ENCODE measurements at places on chromosomes 5 and 9.

GRCh38 chr5:174504266-174504726, 220.1 kb upstream of the MSX2 start:
- no peak for DNase-seq

DNA sequence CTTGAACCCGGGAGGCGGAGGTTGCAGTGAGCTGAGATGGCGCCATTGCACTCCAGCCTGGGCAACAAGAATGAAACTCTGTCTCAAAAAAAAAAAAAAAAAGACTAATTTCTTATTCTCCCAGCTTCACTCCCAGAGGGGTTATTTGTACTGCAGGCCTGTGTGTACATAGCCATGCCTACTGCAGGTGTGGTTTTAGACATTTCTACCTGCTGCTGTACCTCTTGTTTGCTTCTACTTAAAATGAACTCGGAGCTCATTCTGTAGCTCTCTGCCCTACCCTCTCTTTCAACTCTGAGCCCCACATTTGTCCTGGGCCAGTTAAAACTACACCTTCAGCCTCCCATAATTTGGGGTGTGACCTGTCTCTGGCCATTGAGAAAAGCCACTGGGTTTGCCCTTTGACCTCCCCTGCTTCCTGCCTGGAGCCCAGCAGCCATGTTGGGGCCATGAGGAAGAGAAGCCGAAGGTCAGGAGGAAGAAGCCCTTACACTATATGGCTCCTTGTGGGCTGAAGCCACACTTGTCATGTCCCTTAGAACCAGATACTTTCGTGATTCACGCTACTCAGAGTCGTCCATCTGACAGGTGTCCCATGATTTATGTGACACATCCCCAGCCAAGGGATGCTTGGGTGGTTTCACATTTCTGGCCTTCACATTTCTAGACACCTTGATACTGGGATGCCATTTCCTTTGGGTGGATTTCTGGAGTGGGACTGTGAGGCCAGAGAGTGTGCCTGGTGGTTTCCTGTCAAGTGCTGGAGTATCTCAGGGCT, 9.4 kb upstream of the CARD19 start:
- DNase-seq, result no peak

DNA sequence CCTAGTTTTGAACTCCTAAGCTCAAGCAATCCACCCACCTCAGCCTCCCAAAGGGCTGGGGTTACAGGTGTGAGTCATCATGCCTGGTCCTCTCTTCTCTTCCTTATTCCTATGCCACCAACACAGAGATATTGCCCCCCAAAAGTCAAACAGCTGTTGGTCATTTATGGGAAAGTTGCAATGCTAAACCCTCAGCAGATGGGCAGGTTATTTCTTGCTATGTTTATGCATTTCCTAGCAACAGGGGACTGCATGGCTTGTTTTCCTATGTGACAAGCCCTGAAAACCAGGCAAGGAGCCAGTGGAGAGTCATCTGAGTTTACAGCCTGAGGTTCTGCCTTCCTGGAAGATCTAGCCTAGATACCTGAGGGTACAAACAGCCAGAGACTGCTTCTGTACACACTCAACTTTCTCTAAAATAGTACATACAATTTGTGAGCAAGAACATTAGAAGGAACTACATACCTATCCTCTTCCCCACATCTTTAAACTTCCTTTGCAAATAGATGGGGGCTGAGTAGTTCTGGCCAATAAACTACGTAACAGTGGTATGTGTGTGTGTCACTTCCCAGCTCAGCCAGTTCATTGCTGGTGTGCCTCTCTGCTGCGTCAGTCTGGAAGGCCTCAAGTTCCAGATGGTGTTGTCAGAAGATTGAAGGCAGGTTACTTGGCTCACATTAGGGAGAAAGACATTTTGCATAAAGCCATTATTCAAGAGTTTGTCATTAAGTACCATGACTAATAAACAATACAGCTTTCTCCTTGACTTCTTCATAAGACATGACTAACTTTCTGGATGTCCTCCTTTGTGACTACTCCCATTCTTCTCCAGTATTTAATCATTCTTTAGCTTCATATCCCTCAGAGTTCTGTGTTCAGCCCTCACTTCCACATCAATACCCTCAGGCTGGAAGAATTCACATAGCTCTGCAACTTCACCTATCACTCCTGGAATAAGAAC, 65.3 kb downstream of the CSNK1A1 start:
- DNase-seq, result no peak

DNA sequence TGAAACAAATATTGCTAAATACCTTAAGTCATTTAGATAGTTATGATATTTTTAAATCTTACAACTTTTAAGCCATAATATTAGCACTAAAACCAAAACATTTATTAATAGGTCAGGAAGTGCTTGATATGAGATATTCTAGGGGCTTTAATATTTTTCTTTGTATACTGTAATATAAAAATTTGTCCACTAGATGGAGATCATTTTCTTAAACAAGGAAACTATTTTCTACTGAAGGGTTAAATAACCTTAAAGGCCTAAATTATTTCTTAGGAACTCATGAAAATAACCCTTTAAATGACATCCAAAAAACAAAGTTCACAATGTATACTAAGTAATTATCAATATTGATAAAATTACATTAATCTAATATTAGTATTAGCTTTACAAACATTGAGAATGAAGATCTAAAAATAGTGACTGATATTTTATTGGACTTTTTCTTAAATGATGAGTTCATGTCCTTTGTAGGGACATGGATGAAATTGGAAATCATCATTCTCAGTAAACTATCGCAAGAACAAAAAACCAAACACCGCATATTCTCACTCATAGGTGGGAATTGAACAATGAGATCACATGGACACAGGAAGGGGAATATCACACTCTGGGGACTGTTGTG, 635.7 kb downstream of the RAB3C start:
- no peak for DNase-seq

DNA sequence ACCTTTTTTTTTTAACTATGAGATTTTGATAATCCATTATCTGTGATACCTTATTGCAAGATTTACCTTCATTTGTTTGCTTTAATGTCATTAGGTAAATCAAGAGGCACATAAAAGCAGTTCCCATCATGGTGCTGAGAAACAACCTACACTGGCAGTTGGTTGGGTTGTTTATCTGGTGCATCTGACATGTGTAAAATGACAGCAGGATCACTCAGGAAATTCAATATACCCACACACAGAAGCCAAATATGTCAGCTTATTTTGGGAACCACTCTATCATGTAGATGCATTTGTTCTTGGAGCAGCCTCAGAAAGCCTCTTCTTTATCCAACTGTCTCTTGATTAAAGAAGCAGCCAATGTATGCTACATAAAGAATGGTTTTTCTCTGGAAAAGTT, 7.8 kb upstream of the CCDC192 start:
- DNase-seq, result no peak
